ENCODE measurements at places on chromosomes 3 and 15.
A peak's percentile ranks its signal among the peaks of the same experiment; 100 is the strongest.

DNA sequence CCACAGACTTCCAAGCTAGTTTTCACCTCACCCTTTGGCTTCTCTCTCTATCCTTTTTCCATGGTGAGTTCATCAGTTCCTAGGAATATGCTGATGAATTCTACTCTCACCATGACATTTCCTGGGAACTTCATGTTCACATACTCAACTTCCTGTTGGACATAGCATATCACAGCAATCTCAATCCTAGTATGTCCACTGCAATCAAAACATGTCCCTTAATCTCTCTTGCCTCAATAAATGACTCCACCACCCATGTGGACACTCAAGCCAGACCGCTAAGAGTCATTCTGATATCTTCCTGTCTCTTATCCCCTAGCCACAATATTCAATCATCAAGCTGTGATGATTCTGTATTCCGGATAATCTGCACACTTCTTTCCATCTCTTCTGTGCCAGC, 66.7 kb upstream of the MME start:
- no peak for DNase-seq

DNA sequence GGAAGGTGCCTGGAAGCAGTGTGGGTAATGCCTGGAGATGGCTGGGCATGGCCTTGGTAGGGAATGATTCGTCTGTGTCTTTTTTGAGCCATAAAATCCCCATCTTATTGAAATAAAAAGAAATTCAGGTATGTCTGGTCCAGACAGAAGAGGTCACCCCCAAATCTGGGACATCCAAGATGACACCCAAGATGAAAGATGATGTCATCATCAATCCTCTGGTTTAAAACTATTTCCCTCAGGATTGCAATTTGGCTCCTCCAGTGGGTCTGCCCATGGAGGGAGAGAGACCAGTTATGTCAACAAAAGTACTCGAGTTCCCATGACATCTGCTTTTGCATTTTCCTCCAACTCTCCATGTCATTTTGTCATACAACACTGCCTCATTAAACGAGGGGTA, 16.7 kb upstream of the CCR9 start:
- DNase-seq, result no peak

DNA sequence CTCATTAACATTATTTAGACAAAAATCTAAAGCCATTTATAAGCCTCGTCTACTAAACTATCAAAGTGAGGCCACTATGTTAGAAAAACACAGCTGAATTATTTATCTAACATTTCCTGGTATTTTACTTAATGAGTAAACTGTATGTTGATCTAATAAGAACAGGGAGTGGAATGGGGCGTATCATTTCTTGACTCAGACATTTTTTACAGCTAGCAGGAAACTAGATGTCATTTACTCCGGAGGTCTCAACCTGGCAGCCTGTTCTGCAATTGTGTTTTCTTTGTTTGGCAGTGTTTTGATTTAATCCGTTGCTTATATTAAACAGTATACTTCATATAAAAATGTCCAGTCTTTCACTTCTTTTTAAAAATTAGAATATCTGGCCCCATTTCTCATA, 79.1 kb upstream of the ABI3BP start:
- no peak for DNase-seq

DNA sequence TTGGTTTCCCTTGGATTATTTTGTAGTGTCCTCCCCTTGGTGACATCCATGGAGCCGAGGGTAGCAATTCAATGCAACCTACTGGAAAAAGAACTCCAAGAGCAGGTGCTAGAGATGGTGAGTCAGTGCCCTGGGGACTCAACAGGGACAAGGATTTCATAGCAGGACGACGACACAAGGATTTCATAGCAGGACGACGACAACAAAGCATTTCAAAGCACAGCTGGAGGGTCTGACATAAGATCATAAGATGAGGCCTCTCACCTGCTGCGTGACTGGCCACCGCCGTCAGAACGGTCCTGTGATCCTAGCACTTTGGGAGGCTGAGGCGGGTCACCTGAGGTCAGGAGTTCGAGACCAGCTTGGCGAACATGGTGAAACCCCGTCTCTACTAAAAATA, 22.5 kb downstream of the NRROS start:
- DNase-seq, result no peak

DNA sequence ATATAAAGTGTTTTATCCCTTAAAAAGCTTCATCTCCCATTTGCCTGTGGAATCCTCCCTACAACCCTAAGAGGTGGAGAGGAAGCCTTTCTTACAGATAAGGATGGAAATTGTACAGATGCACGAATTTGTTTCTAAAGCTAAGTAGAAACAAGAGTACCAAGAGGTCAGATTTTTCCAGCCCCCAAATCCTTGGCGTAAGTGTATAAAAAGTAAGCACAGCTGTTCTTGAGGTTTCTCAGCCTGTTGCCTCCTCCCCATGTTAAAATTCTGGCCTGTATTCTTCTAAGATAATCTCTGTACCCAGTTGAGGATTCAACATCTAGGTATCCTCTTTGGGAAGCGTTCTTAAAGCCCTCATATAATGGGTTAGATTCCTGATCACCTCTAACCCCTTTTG, 34.9 kb downstream of the RAB7A start:
- no peak for DNase-seq

DNA sequence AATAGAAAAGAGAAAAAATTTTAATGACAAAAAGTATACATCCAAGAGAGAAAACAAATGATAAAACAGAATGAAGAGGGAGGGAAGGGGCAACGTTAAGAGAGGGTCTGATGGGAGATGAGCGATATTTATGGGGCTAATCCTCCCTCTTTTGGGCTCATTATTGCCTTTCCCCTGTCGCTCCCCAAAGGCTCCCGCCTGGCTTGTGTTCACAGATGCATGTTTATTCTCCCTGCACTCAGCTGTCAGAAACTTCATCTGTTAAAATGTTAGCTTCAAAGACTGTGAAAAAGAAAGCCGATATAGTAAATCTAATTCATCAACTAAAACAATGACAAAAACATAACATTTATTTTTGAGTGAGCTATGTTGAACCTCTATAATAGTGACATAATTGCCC, 74.3 kb downstream of the GABRB3 start:
- no peak for DNase-seq

DNA sequence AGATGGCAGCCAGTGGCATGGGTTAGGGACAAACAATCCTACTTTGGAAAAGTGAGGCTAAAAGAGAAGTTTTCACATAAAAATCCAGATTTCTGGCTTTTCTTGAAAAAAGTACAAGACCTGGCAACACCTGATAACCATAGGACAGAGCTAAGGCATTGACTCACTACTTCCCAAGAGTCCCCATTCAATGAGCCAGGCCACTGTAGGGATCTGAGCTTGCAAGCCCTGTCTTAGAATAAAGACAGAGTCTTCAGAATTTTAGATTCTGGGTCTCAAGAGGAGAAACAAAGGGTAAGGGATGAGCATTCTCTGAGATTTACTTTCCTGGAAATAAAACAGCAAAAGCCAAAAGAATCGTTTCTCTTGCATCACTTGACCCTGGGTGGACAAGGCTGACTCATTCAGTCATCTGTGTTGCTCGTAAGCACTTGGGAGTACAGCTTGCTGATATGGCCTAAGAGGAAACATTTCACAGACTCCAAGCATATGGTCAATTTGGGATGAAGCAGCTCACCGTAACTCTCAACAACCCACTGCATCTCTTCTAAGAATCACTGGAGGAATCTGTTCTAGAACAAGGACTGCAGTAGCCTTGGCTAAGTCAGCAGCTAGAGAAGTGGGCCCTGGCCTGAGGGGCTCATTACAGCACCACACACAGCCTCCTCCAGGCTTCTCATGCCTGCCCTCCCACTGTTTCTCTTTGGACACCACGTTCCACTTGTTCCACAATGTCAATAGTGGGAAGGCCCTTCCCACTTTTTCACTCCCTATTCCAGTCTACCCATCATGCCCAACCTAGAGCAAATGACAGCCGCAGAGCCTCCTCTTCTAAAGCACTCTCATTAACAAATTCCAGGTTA, 86.2 kb downstream of the RFTN1 start:
- no peak for DNase-seq

GRCh38 chr15:39124553-39125171, 456.2 kb upstream of the THBS1 start:
- no peak for DNase-seq

DNA sequence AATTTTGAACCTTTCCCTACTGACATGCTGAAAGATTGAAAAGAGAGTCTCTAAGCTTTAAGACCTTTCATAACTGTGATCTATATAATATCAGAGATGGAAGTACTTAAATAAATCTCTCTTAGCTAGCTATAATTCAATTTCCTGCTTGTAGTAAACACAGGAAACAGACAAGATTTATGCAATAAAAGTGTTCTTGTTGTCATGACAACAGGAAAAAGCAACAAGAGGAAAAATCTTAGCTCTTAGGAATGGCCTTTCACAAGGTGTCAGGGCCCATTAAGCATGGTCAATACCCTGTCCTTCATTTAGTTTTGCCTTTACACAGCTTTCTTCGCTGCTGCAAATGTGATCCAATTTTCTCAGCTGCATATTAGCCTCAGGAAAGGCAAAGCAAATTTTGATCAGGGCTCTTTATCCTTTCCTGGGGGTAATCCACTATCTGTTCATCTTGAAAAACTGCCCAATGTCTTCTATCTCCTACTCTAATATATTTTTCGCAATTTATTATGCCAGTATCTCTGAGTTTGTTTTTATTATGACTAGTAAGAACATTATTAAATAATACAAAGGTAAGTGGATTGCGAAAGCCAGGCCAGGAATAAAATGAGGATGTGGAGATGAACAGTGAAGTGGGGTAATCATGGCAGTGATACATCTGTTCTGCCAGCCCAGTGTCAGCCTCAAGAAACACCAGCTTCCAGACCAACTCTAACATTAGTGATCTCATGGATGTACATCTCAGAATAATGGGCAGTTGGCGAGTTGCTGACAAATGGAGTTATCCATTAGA, 28.7 kb downstream of the SIDT1 start:
- no peak for DNase-seq

- DNase-seq, result no peak
These were observed 115.6 kb downstream of the RFX7 start for GRCh38 chr15:56128081-56128480.

DNA sequence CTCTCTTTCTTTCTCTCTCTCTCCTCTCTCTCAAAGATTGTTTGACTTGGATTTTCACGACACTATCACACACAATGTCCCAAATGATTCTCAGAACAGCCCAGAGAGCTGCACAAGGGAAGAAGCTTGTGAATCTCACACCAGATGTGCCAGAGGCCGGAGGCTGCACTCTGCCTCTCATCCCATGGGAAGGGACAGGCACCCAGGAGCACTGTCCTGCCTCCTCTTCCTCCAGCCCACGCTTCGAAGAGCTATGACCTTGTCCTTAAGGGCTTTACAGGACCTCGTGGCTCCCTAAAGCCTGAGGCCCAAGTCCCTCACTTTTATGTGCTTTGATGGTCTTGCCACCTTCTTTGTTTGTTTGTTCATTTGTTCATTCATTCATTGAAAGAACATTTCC, 267.6 kb downstream of the FAM43A start:
- DNase-seq, result no peak

DNA sequence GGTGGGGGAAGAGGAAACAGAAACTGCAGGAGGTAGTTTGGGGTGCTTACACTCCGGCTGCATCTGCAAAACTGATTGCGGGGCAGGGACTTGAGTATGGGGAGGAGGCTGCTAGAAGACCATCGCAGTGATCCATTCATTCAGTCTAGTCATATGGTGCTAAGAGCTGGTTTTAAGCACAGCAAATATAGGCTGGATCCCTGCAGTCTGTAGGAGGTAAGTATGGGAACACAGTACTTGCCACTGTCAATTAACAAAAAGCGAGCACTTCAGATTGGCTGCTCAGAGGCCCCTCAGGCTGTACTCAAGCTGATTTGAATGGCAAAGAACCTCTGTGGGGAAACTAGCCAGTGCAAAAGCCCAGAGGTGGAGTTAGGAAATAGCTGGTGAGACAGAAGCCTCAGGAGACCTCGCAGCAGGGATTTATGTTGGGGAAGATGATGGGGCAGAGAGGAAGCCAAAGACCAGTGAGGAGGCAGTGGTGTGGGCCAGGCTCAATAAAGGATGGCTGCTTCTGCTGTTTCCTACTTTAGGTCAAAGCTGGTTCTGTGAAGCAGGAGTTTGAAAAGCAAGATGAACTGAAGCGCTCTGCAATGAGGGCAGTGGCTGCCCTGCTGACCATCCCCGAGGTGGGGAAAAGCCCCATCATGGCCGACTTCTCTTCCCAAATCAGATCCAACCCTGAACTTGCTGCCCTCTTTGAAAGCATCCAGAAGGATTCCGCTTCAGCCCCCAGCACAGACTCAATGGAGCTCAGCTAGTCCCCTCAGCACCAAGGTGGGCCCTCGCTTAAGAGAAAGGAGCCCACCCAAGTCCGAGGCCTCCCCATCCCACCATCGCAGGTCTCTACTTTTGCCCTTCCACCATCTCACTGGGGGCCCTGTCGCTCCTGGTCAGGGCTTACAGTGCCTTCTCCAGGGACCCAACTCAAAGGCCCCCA, 7.9 kb downstream of the RPL32 start:
- no peak for DNase-seq

DNA sequence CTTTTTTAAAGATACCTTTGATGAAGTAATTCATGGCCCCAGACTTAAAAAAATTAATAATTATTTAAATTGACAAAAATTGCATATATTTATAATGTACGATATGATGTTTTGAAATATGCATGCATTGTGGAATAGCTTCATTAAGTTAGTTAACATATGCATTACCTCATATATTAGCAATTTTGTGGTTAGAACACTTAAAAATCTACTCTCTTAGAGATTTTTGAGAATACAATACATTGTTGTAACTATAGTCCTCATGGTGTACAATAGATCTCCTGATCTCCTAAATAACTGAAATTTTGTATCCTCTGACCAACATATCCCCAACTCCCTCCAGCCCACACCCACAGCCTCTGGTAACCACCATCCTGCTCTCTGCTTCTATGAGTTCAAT, 104.1 kb downstream of the PEX5L start:
- no peak for DNase-seq

- peak; percentile 39 for DNase-seq
These were observed 66.4 kb upstream of the NR2E3 start for GRCh38 chr15:71743861-71744382.

DNA sequence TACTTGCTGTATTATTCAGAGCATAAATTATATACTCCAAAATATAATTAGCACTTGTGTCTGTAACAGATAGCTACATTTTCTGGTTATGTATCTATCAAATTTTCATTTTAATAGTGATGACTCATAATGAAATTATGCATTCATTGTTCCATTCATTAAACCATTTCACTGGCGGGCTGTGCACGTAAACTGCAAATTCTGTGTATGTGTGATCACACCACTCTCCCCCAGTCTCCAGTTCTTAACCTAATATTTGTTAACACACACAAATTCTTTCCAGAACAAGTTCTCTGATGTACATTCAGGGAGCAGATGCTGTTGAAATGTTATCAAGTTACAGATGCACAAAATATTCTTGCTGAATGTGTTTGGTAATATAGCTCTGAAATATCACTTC, 3.8 kb upstream of the KCNMB2 start:
- DNase-seq, result no peak

GRCh38 chr3:23945663-23945912, 502 bp downstream of the NR1D2 start:
- no peak for DNase-seq

GRCh38 chr3:14496351-14496750, 43.8 kb downstream of the GRIP2 start:
- no peak for DNase-seq

GRCh38 chr3:98726084-98726483, 37.1 kb upstream of the ST3GAL6 start:
- no peak for DNase-seq

GRCh38 chr15:29311696-29312095, 42.1 kb upstream of the NSMCE3 start:
- no peak for DNase-seq
